ENCODE measurements at places on chromosomes 13 and 19. TPM values are rescaled to one million over a fixed set of nuclear protein-coding genes. Genes with fewer than 3 reads are reported as not detected.

DKKL1 gene
- total RNA-seq = 0.21 TPM

MEIOSIN gene
- total RNA-seq = not detected

KCNK6 gene
- total RNA-seq = 0.57 TPM

JSRP1 gene
- not detected for total RNA-seq

ZNF43 gene
- total RNA-seq = 0.22 TPM

CDX2 gene
- not detected for total RNA-seq

GRCh38 chr19:35774274-35775045 is 904 bp upstream of the ARHGAP33 start:
- DNase-seq = no peak

DNA sequence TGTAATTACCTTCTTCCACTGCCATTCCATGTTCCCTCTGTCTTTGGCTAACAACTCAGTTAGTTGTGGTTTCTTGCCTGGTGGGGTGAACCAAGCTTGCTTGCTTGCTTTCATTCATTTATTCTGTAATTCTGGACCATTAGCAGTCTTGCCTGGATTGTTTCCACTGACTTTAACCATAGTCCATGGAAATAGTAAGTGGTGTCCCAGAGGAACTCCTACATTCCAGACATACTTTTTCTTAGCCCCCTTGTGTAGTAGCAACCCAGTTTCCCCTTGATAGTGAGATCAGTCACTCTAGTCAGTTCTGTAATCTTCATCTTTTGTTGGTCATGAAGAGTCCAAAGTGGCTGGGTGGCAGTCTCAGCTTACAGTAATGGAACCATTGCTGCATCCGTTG is 23.2 kb downstream of the PDS5B start:
- no peak for DNase-seq

DNA sequence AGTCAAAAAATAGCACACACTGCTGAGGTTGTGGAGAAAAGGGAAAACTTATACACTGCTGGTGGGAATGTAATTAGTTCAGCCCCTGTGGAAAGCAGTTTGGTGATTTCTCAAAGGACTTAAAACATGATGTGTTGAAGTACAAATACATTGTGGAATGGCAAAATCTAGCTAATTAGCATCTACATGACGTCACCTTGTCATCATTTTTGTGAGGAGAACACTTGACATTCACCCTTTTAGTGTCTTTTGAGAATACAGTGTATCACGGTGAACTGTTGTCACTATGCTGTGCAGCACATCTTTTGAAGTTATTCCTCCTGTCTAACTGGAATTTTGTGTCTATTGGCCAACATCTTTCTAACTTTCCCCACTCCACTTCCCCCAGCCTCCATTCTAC is 5.6 kb downstream of the OR7A10 start:
- no peak for DNase-seq

DNA sequence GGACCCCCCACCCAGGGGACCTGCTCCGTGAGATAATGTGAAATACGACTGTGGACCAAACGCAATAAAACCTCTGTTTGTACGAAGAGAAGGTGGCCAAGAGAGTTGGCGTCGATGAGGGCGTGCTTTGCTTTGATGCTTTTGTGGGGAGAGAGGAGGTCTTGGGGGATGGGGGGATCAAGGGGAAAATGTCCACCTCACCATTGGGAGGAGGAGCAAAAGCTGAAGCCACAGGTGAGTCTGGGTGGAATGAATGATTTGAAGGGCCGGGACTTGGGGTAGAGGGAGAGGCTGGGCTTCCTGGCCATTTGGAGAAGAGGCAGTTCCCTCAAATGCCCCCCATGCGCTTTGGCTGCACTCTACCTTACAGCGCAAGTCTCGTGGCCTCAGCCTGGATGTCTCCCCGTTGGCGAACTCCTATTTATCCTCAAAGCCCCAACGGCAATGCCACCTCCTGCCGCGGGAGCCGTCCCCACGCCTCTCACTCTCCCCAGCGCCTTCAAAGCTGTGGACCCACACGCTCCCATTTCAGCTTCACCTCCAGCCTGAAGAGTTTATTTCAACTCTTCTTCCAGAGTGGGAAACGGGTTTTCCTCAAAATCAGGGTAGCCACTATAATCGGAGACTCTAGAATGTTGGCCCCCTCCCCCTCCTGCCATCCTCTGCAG is 795 bp upstream of the ABCA7 start:
- DNase-seq = no peak

- no peak for DNase-seq
Observed at GRCh38 chr13:88223958-88224357, 552.8 kb downstream of the SLITRK5 start.

DNA sequence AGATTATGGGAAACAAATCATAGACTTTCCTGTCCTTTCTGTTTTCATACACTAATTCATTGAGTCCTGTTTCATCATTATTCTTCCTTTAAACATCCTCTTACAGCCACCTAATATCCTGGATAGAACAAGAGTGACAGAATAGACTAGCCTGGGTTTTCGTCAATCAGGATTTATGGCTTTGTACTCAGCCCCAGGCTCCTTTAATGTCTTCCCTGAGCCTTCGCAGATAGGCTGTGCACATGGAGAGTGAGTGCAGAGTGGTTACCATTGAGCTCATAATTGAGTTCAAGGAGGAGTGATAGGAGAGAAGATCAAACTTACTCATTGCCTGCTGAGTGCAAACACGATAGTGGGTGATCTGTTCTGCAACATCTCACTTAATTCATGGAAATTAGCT is 304.9 kb downstream of the TDRD3 start:
- DNase-seq = no peak

GRCh38 chr19:50334741-50335421 is 5.7 kb upstream of the KCNC3 start:
- no peak for DNase-seq

DNA sequence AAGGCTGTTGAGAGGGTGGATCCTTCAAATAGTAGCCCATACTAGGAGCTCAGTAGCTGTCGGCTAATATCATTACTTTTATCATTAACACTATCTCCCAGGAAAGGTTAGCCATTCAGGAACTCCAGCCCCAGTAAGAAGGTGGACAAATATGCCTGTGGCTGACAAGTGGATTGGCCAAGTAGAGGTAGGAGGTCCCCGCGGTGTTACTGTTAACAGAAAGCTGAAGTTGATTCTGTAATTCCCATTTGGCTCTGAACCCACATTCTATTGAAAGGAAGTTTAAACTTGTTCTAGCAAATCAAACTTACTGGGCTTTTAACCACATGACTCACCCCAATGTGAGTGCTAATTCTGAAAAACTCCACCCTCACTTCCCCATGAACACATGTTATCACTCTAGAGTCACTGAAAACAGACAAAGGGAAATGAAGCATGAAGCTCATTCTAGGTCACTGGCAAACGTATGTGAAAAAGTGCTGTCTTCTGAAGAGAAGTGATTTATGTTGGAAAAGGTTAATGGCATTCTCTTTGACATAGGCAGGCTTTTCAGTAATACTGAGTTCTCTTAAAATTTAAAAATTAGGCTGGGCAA is 273.5 kb downstream of the FGF14 start:
- DNase-seq = peak; percentile 72

DNA sequence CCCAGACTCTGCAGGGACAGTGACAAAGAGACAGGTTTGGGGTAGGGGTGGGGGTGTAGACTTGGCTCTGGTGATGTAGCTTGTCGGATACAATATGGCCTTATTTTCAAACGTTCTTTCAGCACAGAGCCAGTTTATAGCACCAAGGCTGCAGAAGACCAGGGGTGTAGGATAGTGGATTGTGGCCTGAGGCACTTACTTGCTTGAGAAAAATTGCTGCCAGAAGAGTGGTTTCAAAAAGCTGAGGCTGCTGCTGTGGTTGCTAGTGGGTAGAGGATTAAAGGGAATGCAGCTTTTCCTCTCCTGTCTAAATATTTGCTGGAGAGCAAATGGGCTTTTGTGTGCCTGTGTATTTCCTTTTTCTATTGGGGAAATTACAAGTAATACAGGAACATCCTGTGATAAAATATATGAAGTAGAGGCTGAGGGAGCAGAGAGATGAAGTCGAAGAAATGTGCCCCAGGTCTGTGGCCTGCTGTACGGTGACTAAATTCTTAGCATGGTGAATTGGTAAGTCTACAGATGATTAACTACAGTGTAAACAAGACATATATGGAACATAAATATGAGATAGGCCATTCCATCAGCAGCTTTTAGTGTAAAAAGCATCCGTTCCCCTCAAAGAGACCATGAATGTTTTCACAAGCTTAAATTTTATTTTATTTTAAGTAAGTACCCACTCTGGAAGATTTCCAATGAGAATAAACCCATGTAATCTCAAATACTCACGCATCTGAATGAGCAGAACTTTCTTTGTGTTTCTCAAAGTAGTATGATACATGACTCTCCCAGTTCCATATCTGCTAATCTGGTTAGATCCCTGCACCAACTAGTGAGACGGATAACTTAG is 112.9 kb downstream of the LRCH1 start:
- no peak for DNase-seq

GRCh38 chr19:47331931-47332547 is at the start of gene C5AR2:
Gene C5AR2 (plus strand): TSS chr19:47332175. CDS start chr19:47340800, 8,625 bp downstream.
- DNase-seq = no peak

DNA sequence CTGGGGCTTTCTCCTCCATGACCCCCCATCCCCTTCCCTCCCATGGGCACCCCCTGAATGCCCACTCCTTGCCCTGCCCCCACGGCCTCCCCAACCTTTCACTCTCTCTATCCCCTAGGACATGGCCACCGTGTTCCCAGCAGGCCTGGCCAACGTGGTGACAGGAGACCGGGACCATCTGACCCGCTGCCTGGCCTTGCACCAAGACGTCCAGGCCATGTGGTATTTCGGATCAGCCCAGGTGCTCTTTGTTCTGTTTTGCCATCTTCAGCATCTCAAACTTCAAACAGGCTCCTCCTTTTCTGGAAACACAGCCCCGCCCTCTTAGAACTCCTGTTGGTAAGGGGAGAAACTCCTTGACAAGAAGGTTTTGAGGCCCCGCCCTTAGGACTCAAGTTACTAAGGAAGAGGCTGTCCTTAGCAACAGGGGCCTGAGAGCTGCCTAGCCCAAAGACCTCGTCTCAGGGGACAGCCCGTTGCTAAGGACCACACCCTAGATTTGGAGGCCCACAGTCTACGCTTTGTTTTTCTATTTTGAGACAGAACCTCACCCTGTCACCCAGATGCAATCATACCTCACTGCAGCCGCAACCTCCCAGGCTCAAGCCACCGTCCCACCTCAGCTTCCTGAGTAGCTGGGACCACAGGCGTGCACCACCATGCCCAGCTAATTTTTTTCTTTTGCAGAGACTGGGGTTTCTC is 5.1 kb upstream of the FLT3LG start:
- DNase-seq = peak; percentile 94

DNA sequence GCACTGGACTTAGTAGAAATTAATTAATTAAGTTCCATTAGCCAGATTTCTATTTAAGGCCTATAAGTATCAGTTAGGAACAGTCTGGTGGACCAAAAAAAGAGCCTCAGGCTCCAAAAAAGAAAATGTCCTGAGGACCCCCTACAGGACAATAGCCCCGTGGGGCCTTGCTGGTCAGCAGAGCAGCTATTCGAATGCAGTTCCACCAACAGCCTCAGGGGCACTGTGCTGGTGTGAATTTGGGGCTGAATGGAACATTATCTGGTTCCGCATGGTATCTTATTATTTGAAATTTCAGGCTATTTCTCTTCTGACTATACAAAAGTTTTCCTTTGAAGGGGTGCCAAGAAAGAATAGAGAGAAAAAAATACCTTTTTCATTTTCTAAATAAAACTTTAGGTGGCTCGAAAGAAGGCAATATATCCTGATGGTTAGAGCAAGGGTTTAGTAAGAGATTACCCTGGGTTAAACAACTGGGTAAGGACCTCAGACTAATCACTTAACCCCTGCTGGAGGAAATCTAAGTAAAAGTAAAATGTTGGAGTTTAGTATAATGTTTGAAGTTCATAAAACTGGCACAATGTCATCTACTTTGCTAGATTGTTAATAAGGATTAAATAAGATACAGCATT is 147.2 kb downstream of the MIPEP start:
- no peak for DNase-seq

DNA sequence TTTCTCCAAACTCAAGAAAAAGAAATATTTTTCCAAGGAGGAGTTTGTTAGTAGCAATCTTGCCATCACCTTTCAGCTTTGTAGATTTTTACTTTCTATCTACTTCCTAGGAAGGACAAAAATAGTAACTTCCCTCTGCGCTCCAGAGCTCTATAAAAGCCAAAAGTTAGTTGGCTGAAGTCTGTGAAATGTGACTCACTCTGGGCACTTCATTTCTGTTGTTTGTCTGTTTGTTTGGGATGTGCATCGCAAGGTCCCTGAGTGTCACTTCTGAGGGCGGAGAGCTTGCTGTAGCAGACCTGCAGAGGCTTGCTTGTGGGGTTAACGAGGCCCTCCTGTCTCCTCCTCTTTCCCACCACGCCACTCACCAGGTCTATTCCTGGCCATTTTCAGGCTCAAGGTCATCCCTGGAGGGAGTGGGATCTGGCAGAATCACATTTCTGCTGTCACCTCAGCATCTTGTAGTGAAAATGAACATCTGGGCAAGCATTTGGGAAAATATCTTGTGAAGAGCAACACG is 307.6 kb downstream of the GPC6 start:
- peak; percentile 22 for DNase-seq
